Ecto neural progenitor cell (in vitro differentiated cells): ENCODE measurements at places on chromosomes 7 and 10.
A peak's percentile ranks its signal among the peaks of the same experiment; 100 is the strongest.

DNA sequence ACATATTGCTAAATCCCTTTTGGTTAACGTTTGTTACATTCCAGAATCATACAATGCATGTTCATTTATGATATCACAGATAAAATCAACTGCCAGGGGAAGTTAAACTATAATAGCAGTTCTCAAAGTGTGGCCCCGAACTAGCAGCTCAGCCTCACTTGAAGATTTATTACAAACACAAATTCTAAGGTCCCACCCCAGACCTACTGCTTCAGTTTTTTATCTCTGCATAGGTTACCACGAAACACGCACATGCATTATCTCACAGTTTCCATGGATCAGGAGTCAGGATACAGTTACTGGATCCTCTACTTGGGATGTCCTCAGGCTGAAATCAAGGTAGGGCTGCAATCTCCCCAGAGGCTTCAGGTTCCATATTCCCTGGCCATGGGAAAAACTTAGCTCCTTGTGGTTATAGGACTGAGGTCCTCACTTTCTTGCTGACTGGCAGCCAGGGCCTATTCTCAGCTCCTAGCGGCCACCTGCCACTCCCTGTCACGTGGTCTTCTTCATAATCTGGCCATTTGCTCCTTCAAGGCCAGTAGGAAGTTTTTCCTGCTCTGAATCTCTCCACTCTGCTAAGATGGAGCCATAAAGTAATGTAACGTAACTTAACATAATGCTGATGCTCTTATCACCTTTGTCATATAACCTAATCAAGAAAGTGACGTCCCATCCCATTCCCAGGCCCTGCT, 50.5 kb upstream of the YAE1 start:
- DNase-seq: no peak

DNA sequence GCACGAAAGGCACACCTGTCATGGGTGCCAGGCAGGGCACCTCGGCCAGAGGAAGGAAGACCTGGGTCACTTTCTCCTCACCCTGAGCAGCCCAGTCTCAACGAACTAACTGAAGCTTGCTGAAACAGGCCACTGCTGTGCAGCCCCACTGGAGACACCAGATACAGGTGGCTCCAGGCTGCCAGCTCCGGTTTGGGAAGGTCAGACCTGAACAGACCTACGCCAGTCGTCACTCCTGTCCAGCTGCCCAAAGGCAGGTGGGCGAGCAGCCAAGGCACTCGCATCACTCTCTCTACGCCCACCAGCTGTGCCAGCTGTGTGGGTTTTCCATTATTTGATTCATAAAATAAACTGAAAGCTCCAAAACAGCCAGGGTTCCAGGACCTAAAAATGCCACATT, 256.1 kb downstream of the ZMYND11 start:
- no peak for DNase-seq

DNA sequence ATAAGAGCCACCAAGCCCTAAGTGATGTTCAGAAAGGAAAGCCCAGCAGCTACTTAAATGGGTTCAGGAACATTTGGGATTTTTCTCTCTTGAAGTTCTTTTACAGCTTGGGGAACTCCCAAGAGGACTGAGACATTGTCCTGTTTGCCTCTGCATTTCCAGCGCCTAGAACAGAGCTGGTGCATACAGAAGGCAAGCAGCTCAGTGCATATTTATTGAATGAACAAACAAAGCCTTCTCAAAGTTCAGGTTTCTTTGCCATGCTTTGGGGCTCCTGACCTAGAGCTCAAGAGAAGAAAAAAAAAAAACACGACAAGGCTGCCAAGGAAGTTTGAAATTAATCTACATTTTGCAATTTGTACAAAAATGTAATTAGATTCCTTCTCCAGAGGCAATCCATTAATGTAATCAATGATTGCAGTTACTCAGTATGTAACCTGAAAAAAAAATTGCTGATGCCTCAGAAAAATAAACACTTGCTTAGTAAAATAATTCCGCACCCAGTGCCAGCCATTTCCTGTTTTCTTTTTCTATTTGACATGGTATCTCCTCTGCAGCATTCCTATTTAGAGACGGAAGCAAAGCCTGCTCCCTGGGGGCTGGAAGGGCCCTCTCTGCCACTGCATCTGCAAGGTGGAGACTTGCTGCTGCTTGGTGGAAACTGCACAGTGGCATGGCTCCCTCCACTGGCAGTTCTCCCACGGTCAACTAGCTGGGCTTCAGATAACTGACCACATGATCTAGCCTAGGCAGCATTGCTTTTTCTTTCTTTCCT, 157.3 kb downstream of the TMEM178B start:
- peak; percentile 72 for DNase-seq

GRCh38 chr10:90174531-90174930, 473.1 kb downstream of the KIF20B start:
- DNase-seq: no peak

- no peak for DNase-seq
Measured at GRCh38 chr7:114081606-114082425, 163.0 kb upstream of the PPP1R3A start.

DNA sequence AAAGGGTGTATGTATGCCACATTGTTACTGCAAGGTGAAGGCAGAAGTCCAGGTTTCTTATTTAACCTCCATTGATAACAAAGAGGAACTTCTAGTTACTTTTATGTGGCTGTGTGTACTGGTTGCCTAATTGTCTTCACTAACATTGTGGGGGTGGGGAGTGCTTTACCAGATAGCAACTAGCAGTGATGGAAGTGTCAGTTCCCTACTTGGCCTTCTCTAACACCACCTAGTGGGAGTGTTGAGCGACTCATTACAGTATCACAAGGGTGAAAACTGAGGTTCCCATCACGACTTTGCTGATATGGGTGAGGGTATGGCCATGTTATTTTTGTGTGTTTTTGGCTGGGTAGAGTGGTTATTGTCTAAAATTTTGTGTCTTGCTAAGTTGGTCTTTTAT, 274.4 kb downstream of the THSD7A start:
- peak; percentile 56 for DNase-seq

DNA sequence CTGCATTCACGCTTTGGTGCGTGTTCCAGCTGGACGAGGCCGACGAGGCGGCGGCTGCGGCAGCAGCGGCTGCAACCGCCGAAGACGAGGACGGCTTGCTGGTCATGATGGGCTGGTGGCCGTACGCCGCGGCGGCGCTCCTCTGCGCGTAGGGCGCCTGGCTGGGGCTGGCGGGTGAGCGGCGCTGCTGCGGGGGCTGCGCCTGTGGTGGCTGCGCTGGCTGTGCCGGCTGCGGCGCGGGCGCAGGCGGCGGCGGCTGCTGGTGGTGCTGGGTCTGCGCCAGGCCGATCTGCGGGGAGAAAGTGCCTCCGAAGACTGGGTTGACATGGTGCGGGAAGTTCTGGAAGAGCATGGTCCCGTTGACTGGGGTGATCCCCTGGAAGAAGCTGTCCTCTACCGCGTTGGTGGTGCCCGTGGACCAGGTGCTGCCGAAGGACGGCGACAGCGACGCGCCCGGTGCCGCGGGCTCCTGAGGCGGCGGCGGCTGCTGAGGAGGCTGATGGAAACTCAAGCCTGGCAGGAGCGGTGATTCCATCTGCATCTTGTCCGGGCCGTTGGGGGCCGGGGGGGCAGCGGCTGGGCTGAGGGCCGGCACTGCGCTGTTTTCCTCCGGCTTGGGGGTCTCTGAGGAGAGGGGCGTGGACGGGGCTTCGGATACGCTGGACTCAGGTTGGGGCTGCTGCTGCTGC, 51.1 kb downstream of the CPEB3 start:
- peak; percentile 75 for DNase-seq

GRCh38 chr10:78740976-78741915, 327.5 kb upstream of the ZMIZ1 start:
- DNase-seq: no peak

DNA sequence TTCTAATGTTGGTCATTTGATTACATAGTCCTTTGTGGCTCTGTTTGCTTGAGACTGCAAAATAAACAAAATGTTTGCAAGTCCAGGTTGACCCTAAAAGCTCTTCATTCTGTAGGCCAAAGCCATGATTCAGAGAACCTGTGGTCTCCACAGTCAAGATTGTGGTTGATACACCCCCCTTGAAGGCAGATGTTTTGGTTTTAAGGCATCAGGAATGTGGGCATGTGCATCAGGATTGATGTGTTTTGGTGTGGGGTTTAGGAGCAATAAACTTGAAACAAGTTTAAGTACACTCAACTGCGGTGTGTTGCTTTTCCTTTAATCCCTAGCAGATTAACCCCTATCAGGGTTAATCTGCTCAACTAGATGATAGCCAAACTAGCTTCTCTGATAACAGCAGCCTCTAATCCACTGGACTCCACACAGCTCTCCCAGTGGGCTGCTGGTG, 379.1 kb upstream of the GALNT17 start:
- DNase-seq: no peak

GRCh38 chr7:71538210-71538609, 406.3 kb downstream of the GALNT17 start:
- DNase-seq: no peak
